MCF 10A (cell line): ENCODE measurements at places on chromosomes 4 and X. TPM values are rescaled to one million over a fixed set of nuclear protein-coding genes. Genes with fewer than 3 reads are reported as not detected.
A peak's percentile ranks its signal among the peaks of the same experiment; 100 is the strongest.

DNA sequence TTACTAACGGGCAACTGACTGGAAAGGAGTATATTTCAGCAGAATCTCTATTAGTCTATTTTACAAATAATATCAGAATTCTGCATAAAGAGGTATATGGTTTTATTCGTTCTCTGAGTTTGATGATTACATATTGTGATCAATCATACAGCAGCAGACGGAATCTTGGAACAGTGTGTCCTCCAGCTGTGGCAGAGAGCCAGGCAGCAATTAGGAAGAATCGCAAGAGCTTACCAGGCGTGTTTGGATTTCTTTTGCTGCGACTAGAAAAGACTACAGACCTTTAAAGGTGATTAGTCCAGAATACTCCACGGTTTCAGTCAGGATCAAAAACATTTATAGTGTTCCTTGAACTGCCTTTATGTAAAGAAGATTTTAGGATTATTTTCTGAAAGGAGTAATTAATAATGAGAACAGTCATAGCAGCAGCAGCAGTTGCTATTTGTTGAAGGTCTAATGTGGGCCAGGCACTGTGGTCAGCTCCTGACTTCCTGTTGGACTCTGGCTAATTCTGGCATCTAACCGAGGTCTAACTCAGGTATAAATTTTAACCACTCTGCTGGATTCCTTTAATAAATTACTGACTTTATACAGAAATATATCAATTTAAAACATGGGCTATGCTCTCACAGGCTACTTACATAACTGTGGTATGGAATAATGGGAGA, 225.3 kb upstream of the CXorf66 start:
- peak; percentile 47 for DNase-seq

DNA sequence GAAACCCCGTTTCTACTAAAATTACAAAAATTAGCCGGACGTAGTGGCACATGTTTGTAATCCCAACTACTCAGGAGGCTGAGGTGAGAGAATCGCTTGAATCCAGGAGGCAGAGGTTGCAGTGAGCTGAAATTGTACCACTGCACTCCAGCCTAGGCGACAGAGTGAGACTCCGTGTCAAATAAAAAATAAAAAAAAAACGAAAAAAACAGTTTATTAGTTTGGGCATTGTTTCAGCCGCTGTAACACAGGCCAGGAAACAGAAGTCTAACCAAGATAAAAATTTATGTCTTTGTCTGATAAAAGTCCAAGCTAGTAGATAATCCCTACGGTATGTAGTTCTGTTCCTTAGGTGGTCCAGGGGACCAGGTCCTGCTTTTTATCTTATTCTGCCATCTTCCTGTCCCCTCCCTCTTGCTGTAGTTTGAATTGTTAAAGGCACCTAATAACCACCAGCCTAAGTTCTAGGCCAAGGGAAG, 21.4 kb downstream of the USO1 start:
- DNase-seq, result no peak

- DNase-seq, result peak; percentile 6
Observed at GRCh38 chr4:113708250-113708649, 53.3 kb downstream of the CAMK2D start.

GRCh38 chr4:80301884-80302283, 33.6 kb upstream of the CFAP299 start:
- DNase-seq, result no peak

GRCh38 chr4:27934871-27935270, 1074.2 kb downstream of the STIM2 start:
- no peak for DNase-seq

- no peak for DNase-seq
Observed at GRCh38 chr4:112973750-112974251, 75.7 kb upstream of the ANK2 start.

Gene BRS3
- total RNA-seq, result not detected in 2 replicates

Gene GPRASP1
- total RNA-seq, result 1.2 and 2.0 TPM in 2 replicates
